Nucleus accumbens (tissue), 56 donors: ENCODE measurements at places on chromosomes 1 and 21.

DNA sequence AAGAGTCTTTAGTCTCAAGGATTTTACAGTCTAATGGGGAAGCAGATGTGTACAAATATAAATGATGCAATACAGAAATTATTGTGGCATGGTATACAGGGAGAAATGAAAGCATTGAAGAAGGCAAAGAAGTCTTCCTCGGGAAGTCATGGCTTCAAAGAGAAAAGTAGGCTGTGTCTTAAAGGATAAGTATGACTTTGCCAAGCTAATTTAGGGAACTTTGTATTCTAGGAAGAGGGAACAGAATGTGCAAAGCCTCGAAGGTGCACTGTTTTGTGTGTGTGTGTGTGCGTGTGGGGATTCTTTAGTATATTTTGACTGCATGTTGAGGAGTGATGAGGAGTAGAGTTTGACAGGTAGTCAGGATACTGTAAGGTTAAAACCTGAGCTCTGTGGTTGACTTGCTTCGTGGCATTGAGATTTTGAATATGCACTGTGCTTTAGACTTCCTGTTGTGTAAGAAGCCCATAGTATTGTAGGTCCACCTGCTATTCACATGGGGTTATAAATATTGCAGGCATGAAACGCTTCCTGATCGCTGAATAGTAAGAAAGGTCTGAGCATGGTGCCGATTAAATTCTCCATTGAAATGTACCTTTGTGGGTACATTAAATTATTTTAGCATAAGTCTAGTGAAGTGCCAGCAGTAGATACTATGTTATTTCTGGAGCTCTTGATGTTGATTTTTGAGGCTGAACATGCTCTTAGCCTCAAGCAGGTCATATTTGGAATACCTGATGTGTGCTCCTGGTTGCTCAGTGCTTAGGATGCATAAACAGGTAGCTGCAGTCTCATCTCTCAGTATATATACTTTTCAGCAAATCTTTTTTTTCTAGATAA, 8.0 kb downstream of the SMAP2 start:
- no peak for DNase-seq

DNA sequence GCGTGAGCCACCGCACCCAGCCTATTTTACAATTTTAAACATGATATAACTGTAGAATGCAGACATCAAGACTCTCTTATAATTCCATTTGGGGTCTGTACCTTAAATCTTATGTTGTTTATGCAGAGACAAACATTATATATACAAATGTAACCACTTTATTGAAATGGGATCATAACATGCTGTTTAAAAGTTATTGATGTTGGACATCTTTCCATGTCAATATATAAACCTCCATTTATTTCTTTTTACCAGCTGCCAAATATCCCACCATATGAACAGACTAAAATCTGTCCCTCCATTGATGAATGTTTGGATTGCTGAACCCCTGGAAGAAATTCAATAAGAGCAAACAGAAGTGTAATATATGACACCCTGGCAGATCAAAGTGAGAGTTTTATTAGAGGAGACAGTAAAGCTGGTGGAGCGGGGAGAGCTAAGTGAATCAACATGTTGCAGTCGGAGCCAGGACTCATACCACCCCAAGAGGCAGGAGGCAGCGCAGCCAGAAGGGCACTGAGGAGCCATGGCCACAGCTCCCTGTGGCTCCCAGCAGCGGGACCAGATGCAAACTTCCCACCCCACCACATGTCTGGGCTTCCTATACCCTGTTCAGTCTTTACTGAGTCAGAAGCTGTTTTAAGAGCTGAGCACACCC, 4.7 kb upstream of the PCSK9 start:
- DNase-seq, result no peak

DNA sequence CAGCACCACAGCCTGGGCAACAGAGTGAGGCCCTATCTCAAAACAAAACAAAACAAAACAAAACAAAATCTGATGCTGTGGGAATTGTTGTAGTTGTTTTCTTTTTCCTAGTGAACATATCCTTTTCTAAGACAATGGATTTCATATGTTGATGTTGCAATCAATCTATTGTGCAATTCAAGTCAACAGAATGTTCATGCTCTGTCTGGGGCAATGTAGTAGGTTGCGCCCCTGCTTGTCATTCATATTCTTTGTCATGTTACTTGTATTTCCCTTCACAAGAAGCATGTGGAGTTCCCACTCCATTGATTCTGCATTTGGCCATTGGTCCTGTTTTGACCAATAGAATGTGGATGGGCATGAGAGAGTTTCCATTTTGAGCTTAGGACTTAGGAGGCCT, 223.9 kb downstream of the DUSP10 start:
- no peak for DNase-seq

GRCh38 chr21:45002381-45003204, 62.8 kb downstream of the SLX9 start:
- DNase-seq, result no peak

DNA sequence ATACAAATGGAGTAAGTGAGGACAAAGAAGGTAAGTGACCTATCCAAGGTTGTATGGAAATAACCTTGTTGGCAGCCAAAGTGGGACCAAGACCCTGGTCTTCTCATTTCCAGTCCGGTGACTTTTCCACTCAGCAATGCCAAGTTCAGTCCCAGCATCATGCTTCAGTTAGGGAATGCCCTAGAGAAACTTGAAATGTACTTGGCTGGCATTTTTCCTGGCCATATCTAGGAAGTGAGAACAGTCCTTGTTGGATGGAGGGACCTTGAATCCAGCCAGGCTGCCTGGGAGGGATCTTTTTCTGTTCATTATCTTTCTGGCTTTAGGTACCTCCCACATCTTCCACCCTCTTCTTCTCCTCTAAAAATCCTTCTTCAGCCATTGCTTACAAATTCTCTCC, 76.8 kb upstream of the UBE2U start:
- DNase-seq, result no peak

DNA sequence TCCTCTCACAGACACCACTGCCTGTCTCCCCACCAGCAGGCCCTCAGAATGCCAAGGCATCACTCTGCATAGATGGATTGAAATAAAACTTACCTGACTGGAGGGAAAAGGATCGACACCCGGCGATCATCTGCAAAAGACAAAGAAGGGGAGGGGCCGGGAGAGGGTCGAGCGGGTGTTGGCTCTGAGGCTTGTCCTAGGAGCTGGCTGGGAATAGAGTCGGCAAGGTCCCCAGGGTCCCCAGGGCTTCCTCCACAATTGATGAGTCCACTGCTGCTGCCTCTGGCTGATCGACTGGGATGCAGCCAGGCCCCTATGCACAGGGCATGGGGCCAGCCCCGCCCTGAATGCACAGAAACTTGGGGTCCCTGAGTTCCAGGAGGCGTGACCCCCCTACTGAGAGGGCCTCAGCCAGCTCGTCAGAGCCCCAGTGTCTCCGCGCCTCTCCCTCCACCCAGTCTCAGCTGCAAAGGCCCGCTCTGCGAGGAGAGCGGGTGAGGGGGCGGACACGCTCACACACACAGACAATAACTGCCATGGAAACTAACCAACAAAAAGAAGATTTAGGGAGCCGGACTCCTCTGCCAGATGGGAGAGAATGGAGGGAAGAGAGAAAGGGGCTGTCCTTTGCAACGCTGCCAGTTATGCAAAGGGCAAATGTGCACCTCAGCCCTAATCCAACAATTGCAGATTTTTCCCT, at the start of gene KLHDC8A:
Gene KLHDC8A (minus strand): TSS at position 483 of the 700 bp plus-strand sequence. CDS start 13,318 bp downstream, outside the sequence.
- DNase-seq, result peak; percentile 60

- no peak for DNase-seq
Measured at GRCh38 chr1:21264898-21265297, 25.4 kb downstream of the ECE1 start.

GRCh38 chr1:107474877-107475612, 334.2 kb downstream of the NTNG1 start:
- DNase-seq, result no peak

DNA sequence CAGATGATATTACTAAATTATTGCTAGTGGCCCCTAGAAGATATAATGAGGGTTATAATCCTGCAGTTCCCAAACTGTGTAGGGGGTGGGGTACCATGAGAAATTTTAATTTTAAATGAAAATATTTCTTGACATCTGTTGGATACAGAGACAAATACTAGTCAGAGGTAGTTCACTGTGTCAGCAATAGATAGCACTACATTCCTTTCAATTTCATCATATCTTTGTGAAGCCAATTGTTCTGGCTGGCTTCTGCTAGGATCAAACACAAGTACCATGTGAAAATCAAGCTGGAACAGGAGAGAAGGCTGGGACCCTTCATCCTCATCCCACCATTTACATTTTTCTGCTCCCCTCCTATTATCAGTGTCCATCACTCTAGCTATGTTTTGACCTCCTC, 208.1 kb downstream of the USH2A start:
- no peak for DNase-seq

GRCh38 chr1:12435639-12436344, 182.2 kb downstream of the DHRS3 start:
- DNase-seq, result no peak

DNA sequence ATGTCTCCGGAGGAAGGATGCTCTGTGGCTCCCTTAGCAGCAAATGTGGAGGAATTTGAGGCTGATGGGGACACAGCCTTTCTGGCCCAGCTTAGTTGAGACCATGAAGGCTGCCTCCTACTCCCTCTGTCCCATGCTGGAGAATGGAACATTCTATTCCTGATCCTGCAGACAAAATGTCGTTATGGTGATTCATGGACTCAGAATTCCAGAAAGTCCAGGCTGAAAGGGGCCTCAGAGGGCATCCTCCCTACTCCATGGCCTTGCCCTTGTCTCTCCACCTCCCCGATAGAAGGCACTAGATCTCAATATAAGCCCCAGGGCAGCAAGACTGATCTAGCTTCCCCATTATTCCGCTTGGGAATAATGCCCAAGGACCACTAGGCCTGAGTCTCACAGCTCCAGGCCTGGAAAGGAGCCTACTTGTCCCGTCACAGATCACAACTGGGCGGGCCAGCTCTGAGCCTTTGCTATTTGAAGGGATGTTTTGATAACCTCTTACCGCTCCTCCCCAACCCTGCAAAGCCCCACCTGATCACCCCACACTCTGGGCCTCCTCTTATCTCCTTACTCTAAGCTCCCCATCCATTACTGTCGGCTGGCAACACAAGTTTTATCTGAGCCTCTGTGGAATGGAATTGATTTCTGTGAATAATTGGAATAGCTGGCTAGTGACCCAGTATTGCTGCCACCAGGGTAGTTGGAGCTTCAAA, 52.8 kb upstream of the TRABD2B start:
- DNase-seq, result no peak

DNA sequence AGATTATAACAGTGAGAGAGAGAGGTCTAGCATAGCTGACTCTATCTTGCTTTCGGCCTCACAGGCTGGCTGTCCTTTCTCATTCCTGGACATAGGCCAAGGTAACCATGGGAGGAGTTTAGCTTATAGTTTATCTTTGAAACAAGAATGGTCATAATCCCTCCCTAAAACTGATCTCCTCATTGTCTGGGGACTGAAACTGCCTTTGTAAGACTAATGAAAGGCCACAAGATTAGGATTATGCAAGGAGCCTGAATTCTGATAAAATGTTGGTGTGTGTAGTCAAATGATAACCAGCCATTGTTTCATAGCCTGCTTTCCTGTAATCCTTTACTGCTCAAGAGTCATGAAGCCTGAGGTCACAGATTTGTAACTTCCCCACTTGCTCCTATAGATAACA, 131.9 kb upstream of the LYPLAL1 start:
- DNase-seq, result no peak

DNA sequence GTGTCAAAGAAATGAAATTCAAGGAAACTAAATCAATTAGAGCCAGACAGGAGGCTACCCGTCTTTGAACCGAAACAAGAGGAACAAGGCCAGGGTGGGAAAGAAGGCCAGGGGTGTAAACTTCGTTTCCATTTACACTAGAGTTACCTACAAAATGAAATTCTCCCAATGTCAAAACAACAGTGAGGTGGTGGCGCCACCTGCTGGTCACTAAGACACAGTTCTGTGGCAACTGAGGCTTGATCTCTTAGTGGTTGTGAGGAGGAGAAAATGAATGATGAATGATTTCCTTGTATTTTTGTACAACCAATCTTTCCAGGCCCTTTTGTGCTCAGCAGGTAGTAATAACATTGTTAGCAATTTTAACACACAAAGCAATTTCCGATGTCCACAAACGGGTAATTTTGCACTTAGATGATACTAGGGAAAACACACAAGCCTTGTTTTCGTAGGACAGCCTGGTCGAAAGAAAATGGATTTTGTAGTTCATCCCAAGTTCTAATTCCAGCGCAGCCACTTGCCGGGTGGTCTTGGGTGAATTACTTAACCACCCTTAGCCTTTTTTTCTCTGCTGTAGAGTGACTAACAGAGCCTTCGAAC, 54.8 kb upstream of the SOD1 start:
- DNase-seq, result peak; percentile 15

DNA sequence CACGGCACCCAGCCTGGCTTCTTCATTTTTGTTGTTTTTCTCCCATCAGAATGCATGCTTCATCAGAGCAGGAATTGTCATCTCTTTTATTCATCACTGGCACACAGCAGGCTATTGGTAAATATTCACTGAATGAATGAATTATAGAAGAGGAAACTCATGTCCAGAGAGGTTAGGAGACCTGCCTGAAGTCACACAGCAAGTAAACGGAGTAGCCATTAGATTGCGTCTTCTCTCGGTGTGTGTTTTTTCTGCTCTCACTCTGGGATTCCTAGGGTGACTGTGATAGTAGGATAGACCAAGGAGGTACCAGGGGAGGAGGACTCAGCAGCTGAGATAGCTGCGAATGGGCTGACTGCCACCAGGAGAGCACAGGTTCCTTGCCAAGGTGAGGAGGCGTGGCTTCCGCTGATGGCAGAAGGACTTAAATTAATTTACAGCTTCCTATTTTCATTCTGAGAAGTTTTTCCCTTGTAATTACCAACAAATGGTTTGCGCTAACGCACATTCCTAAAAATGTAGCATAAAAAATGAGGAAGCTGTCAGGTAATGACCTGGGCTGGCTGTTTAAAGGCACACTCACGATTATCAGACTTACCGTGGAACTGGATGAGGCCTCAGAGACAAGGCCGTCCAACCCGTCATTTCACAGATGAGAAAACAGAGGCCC, 4.5 kb upstream of the NCMAP start:
- DNase-seq, result no peak

- DNase-seq, result no peak
Measured at GRCh38 chr1:12296016-12296415, 66.2 kb downstream of the VPS13D start.

GRCh38 chr1:53316766-53317581, 10.9 kb downstream of the LRP8 start:
- DNase-seq, result no peak

- DNase-seq, result no peak
Measured at GRCh38 chr1:2078170-2078569, 28.0 kb downstream of the PRKCZ start.

GRCh38 chr1:98054367-98054701, 133.5 kb upstream of the DPYD start:
- no peak for DNase-seq

- no peak for DNase-seq
Measured at GRCh38 chr21:45698493-45699184, 55.1 kb downstream of the PCBP3 start.
